ENCODE measurements at places on chromosomes 1 and 21.

DNA sequence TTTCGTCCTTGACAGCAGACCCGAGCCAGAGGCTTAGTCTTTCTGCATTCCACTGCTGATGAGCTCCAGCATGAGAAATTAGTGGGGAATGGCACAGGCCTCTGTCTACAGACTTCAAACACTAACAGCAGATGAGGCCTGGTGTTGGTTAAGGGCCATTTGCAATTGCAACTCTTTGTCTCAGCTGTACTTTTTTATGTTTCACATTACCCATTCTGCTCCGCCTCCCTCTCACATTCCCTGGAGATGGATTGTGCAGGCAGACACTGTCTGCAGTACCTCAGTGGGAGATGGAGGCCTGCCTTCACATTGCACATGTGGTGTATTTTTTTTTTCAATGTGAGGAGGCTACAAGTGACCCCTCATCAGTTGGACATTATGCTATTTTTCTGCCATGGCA, 370.2 kb downstream of the DUSP10 start:
- no peak for DNase-seq

- no peak for DNase-seq
Observed at GRCh38 chr1:2046953-2047748, 3.1 kb upstream of the PRKCZ start.

DNA sequence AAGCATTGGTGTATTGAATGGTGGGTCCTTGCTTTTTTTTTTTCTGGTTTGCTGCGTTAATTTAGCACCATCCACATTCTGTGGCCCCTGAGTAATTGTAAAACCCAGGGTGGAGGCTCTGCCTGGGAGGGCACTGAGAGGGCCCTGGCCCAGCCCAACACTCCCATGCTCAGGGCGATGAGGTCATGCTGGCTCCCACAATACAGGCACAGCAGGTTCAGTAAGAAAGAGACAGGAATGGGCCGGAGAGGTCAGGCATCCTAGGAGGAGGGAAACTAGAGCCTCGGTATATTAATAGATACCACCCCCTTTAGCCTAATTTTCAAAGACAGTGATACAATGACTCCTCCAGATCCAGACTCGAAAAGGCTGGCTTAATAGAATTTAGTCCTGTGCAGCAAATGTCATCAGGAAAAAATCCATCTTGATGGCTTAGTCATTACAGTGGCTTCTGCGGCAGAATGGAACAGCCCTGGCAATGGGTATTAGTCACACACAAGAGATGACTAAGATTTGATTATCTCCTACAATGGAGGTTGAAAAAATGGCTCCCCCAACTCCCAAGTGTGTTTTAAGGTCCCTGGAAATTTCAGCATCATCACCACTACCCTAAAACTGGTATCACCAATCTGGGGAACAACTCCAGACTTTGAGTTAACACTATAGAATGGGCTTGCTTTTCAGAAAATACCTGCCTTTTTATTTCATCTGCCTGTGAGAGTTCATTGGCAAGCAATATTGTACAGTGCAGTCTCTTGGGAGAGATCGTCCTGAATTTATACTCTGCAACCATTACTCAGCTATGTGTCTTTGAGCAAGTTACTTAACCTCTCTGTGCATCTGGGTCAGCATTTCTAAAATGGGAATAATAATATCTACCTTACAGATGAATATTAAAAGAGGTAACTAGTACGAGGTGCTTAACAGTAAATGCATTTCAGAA, 43.9 kb upstream of the LYST start:
- peak; percentile 39 for DNase-seq

DNA sequence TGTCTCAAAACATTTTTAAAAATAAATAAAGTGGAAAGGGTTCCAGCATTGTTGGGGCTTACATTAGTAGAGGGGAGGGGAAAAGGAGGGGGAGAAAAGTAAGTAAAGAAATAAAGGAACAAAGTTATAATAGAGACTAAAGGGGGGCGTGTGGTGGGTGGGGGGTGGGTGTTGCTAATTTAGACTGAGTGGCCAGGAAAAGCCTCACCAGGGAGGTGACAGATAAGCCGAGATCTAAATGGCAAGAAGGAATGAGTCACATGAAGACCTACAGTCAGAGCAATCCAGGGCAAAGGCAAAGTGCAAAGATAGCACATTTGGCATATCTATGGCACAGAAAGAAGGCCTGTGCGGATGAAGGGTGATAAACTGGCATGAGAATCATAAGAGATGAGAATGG, 7.5 kb downstream of the MPL start:
- peak; percentile 81 for DNase-seq

DNA sequence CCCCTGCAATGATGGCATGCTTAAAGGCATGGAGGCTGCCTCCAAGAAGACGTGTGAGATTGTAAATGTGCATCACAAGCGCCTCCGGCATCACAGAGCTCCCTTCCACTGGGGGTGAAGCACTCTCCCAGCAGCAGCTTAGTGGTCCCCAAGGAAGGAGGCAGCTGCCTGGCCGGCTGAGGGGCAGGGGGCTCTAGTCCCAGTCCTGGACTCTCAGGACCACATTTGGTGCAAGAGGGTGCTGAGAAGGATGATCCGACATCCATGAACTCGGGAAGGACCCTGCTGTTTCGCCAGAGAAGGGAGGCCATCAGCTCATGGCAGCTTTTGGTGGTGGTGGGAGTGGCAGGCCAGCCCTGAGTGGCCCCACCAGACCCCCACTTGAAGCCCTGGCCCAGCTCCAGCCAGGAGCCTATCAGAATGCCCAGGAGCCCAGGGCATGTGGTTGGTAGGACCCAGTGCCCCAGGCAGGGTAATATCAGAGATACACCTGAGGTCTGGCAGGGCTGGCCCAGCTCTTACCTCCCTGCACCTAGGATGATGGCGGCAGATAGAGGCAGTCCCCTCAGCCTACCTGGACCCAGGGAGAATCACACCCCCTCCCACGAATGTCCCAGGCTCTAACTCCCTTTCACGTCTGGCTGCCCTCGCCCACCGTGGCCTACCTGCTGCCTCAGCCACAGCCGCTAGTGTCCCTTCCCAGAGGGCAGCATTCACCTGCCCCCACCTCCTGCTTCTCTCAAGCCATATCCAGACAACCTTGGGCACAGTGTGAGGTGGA, 2.4 kb upstream of the WNT9A start:
- DNase-seq = no peak

GRCh38 chr1:79353224-79353623, 346.7 kb upstream of the ADGRL4 start:
- DNase-seq = no peak

DNA sequence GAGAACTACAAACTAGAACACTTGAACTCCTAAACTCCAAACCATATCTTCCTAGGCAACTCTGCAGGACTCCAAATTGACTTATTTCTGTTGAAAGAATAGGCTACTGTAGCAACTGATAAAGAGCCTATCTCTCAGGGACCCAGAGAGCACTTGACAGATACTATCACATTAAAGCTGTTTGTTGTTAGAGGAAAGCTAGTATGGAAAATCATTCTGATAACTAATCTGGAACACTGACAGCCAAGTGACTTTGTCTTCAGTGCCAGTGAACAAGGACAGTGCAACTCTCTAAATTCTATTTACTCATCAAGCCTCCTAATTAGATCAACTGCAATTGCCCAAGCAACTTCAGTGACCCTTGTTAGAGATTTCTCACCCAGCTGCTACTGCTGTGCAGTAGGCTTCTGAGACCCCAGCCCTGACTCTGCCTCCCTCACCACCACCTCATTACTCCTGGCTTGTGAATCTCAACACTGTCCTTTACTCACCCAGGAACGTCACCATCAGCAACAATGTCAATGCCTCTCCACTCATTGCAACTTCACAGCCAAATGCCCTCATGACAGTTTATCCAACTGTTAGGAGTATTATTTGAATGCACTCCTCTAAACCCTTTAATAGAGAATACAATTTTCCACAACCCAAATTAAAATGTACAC, 7.4 kb upstream of the RGS13 start:
- DNase-seq = no peak

- DNase-seq = no peak
Observed at GRCh38 chr1:215287362-215287761, 204.8 kb downstream of the KCNK2 start.

DNA sequence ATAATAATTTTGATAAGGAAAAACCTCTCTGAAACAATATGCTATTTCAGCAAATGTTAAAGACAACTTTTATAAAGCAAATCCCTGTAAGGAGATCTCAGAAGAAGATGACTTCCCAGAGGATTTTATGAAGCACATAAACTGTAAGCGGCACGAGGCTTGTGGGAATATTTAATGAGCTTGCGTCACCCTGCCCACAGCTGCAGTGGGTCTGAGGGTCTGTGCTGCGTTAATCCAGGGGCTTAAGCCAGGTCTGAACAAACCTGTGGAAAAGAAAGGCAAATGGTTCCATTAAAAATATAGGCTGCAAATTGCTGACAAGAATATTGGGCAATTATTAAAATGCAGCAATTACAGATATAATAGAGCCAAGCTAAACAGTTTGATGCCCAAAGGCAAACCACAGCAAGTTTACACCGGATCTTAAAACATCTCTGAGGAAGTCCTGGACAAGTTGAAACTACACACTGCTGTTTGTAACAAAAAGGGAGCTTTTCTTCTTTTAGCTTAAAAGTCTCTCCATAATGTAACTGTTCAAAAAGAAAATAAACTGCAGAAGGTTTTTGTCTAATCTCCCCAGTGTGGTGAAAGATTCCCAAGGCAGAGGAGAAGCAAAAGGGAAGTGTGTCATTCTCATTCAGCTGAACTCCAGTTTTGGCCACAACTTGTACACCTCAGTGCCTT, 21.8 kb downstream of the TGFBR3 start:
- DNase-seq = no peak

GRCh38 chr21:45588086-45588825, 46.0 kb upstream of the SLC19A1 start:
- DNase-seq = no peak

GRCh38 chr1:184854496-184855140, 100.0 kb upstream of the EDEM3 start:
- DNase-seq = peak; percentile 69

GRCh38 chr1:48530727-48531351, 58.8 kb upstream of the SPATA6 start:
- no peak for DNase-seq

DNA sequence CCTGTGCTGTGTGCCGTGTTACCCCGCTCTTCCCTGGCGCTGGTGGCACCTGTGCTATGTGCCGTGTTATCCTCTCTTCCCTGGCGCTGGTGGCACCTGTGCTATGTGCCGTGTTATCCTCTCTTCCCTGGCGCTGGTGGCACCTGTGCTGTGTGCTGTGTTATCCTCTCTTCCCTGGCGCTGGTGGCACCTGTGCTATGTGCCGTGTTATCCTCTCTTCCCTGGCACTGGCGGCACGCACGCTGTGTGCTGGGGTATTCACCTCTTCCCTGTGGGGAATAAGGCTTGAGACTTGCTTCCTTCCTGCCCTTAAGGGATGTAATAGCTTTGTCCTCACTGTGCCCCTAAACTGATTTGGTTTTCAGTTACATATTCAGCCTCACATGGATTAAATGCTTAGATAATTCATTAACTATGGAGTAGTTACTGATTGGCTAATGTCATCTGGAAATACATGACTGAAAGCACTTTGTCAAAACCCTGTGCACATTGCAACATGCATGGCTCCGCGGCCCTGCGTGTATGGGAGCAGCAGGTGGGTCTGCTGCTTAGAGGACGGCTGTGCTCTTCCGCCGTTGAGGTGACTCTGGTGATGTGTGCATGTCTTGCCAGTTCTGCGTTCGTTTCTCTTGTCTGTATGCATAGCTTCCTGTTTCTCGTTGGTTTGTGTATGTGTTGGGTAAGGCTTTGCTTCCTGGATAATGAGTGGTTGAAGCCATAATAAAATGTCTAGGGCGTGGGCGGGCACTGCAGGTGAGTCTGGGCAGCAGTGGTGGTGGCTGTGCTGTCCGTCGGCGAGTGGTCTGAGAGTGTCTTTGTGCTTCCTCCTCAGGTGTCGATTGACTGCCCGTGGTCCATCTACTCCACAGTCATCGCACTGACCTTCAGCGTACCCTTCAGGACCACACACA, 17.9 kb upstream of the PWP2 start:
- DNase-seq = no peak

GRCh38 chr1:173285048-173285447, 77.9 kb upstream of the TNFSF4 start:
- DNase-seq = no peak

GRCh38 chr1:233097546-233097945, 147.1 kb downstream of the NTPCR start:
- DNase-seq = no peak

DNA sequence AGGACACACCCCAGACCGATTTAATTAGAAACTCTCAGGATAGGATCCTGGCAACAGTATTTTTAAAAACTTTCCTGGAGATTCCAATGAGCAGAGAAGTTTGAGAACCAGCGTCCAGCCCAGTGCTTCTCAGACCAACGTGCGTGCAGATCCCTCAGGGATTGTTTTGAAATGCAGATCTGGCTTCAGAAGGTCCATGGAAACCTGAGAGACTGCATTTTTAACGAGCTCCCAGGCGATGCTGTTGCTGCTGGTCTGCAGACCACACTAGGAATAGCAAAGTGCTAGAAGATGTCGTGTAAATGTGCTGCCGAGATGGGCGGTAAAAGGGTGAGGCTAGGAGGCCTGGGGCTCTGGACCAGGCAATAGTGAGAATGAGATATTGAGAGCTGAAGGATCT, 18.4 kb upstream of the CASQ1 start:
- DNase-seq = no peak

DNA sequence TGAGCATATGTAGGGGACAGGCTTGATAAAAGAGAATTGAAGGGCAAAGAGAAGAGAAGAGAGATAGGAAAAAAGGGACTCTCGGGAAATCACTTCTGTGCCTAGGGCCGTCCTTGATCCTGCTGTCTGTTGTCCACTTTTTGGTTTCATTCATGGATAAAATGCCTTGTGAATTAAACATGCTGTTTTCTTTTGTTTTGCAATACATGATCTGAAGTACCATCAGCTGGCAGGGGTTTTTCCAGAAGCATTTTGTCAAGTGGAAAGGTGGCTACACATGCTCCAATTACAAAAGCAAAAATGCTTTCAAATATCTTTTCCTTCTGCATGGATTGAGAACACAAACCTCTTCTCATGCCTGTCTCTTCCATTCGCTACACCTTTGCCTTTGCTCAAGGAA, 361.7 kb downstream of the PDE4B start:
- DNase-seq = no peak

DNA sequence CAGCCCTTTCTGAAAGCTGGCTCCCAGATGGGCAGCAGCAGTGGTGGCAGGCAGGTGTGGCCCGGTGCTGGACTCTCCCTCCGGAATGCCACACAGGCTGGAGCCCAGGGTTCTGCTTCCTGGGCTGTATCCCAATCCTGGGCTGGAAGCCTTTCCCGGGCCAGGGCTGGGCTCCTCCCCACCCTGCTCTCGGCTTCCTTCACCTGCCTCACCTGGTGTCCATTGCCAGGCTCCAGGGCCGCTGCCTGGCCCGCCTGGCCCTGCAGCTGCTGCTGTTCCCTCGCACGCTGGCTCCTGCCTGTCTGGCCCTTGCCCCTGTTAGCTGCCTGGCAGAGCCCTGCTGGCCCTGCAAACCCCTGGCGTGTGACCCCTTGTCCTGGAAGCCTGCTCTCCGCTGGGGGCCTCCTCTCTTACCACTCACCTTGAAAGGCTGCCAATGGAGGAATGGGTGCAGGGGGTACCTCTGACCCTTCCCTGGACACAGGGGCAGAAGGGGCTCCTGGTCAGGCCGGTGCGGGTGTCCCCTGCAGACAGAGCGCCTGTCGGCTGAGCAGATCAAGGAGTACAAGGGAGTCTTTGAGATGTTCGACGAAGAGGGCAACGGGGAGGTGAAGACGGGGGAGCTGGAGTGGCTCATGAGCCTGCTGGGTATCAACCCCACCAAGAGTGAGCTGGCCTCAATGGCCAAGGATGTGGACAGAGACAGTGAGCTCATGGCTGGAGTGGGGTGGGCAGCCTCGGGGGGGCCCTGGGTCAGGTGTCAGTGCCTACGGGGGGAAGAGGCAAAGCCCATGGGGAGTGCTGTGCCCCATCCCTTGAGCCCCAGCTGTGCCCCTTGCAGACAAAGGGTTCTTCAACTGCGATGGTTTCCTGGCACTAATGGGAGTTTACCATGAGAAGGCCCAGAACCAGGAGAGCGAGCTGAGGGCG, 1.1 kb downstream of the CALML6 start:
- no peak for DNase-seq
